ENCODE measurements at places on chromosomes 12 and 14.

- DNase-seq, result no peak
These were observed 339.7 kb upstream of the FLRT2 start for GRCh38 chr14:85190251-85190650.

- DNase-seq, result peak; percentile 18
These were observed 446 bp downstream of the PPP1R12A start for GRCh38 chr12:79934281-79935020.

GRCh38 chr12:28857369-28857768, 291.7 kb upstream of the FAR2 start:
- no peak for DNase-seq

- no peak for DNase-seq
These were observed 102.7 kb downstream of the LRRIQ1 start for GRCh38 chr12:85138833-85139232.

GRCh38 chr12:9763025-9763424, 2.3 kb upstream of the CD69 start:
- DNase-seq, result no peak

DNA sequence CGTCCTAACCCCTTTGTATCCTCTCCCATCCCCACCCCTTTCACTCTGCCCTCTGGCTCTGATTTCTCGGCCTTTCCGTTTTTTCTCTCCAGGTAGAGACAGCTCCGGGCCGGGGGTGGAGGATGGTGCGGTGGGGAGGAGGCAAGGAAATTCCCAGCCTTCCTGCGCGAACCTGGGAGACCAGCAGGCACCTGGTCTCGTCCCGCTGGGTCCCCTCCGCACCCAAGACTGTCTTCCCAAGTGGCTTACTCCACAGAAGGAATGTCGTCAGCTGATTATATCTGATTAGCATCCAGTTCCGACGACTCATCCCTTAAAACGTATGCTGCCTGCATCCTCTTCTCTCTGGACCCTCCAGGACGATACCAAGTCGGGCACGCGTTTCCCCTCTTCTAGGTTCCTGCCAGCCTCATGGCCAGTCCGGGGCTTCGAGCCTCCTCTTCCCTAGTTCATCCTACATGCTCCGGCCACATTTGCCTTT, 42.2 kb upstream of the CAPRIN2 start:
- DNase-seq, result no peak

- no peak for DNase-seq
These were observed 20.0 kb downstream of the BEGAIN start for GRCh38 chr14:100567009-100567876.

GRCh38 chr12:57734591-57734990, 4.0 kb downstream of the AGAP2 start:
- no peak for DNase-seq

Measured in activated CD8-positive, alpha-beta memory T cell treated with anti-CD3 and anti-CD28 coated beads for 4 hours (primary cell).